Stimulated activated CD8-positive, alpha-beta memory T cell treated with anti-CD3 and anti-CD28 coated beads, Interleukin-2, amount 100 ng/mL, for 1 hour (primary cell): ENCODE measurements at places on chromosomes 16 and 17.

DNA sequence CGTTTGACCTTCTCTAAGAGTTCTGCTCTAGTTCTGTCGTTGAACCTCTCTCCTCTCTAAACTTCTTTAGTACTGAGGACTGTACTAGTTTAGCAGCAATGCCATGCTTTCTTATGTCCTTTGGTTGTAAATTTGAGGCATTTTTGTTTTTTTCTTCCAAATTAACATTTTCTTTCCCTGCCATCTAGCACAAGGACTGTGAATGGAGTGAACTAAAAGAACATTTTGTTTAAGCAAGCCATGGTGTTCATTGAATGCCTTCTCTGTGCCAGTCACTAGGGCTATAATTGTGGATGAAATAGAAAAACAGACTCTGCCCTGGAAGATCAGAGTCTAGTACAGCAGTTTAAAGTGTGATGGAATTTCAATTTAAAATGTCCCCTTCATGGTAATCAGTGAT lies 137.9 kb downstream of the FTO start:
- DNase-seq = no peak

DNA sequence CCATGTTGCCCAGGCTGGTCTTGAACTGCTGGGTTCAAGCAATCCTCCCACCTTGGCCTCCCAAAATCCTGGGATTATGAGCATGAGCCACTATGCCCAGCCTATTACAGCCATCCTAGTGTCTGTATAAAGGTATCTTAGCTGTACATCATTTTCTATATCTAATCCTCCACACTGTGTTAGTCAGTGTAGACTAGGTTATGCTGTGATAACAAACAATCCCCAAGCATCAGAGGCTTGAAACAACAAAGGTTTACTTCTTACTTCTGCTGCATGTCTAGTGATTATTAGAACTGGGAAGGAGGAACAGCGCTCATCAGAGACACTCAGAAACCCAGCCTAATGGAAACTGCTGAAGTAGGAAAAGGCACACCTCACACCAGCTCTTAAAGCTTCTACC lies 68.1 kb downstream of the ERCC4 start:
- no peak for DNase-seq

DNA sequence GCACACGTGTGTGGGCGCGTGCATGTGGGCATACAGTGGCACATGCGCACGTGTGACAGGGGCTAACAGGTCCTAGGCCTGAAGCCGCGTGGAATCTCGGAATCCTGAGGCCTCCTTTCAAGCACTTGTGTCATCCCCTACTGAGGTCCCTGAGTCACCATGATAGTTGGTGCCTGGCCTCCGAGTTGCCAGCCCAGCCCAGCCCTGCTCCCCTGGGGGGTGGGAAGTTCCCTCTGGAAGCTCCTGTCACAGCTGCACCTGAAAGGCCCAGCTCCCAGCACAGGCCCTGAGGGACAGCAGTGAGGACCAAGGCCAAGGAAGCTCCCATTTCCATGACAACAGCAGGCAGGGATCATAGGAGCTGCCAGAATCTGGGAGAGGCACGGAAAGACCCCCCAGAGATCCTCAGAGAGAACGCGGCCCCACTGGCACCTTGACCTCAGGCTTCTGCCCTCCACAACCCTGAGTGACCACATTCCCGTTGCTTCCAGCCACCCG lies 35.4 kb upstream of the ENPP7 start:
- DNase-seq = no peak

- no peak for DNase-seq
Measured at GRCh38 chr17:44384823-44385286, 4.6 kb downstream of the ITGA2B start.

GRCh38 chr17:51442088-51442865 lies 181.9 kb downstream of the UTP18 start:
- DNase-seq = no peak

- no peak for DNase-seq
Measured at GRCh38 chr17:47188271-47188875, 722 bp downstream of the CDC27 start.

- no peak for DNase-seq
Measured at GRCh38 chr17:19239544-19239943, 2.4 kb downstream of the EPN2 start.

GRCh38 chr17:38749223-38750043 lies 1.3 kb upstream of the PCGF2 start:
- no peak for DNase-seq

GRCh38 chr16:84443166-84443802 lies 61.2 kb downstream of the MEAK7 start:
- DNase-seq = no peak

GRCh38 chr16:67941469-67942199 lies 2.3 kb downstream of the LCAT start:
- no peak for DNase-seq

DNA sequence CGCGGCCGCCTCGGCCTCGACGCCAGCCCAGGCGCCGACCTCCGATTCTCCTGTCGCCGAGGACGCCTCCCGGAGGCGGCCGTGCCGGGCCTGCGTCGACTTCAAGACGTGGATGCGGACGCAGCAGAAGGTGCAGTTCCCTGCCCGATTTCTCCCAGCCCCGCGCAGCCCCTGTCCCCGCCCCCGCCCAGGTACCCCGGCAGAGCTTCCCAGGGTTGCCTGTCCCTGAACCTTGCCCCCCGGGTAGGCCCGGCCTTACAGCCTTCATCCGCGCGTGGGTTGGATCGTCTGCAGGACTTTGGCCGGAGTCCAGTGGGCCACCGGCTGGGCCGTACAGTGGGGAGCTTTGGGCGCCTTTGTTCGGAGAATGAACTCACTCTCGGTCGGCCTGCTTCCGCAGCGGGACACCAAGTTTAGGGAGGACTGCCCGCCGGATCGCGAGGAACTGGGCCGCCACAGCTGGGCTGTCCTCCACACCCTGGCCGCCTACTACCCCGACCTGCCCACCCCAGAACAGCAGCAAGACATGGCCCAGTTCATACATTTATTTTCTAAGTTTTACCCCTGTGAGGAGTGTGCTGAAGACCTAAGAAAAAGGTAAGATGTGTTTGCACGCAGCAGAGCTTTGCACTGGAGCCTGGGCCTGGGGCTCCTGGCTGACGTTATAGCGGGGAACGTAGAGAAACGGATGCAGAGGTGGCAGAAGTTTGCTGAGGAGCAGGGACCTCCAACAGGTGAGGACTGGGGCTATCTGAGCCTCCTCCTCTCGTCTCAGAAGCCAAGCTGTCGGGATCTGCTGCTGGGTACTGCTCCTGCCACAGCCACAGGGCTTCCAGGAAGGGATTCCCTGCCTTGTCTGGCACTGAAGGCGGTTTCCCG lies 593 bp downstream of the GFER start:
- DNase-seq = no peak

- DNase-seq = no peak
Measured at GRCh38 chr17:54177606-54178308, 355.0 kb downstream of the KIF2B start.

GRCh38 chr16:46787909-46788308 lies 39.8 kb upstream of the MYLK3 start:
- DNase-seq = no peak

DNA sequence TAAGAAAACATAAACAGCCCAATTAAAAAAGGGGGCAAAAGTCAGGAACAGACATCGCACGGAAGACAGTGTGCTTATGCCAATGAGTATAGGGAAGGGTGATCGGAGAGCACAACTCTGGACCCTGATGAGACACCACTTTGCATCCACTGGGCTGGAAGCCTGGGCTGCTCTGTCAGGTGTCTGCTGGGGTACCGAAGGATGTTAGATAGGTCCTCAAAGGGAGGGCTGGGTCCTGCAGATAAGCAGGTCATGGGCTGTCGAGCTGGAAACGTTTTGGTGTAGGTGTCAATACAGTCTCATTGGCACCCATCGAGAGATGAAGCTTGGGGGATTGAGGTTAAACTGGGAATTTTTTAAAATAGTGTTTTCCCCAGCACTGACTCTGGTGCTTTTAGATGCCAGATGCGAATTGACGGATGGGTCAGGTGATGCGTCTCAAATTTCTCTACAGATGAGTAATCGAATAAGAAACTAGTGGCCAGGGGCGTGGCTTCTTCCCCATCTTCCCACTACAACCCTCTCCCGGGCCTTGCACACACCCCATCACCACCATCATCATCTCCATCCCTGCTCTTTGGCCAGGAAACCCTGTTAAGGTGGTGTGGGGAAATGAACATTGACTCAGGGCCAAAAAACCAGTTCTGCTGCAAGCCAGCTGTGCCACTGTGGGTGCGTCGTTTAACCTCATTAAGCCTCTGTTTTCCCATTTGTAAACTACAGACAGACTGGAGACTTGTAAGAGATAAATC lies 47.8 kb upstream of the IRF8 start:
- DNase-seq = no peak

GRCh38 chr16:83561876-83562275 lies 245.9 kb upstream of the HSBP1 start:
- no peak for DNase-seq

DNA sequence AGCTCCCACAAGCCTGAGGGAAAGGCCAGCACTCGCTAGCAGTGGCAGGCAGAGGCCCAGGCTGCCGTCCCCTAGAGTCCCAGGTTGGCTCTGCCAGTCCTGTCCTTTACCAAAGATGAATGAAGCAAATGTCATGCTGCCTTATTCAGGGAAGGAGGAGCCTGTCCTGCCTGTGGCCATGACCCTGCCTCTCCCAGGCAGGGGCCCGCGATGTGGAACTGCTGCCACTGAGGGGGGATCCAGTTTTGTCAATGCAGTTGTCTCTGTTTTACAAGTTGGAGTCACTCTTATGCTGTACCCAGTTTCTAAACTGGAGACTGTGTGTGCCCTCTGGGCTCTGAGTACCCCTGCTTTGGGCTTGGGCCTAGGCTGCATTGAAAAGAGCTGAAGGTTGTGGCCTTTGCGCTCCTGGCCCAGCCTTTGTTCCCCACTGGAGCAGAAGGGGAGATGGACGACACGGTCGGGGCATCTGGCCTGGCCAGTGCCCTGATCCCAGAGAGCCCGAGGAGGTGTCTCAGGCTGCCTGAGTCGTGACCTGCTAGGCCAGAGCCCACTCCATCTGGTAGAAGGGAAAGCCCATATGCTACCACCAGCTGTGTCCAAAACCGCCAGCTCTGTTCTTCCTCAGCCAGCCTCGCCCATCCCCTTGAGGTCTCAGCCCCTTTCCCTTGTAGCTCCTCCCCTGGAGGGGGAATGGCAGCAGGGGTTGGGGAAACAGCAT lies 5.5 kb downstream of the LIMD2 start:
- no peak for DNase-seq

DNA sequence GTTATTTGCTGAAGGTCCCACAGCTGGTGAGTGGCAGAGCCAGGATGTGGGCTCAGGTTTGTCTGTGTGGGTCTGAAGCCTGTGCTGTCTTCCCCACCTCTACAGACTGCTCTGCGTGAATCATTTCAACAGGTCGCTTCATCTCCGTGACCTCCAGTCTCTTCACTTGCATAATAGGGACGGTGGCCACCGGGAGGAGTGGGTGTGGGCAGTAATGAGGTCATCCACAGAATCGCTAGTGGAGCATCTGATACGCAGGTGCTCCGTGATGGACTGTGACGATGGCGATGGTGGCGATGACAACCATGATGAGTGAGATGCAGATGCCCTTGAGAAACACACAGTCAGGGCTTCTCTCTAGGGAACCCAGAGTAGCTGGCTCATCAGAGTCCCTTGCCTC lies 120.2 kb downstream of the RAP1GAP2 start:
- no peak for DNase-seq

GRCh38 chr17:31880311-31880710 lies 21.2 kb downstream of the UTP6 start:
- DNase-seq = no peak

- DNase-seq = no peak
Measured at GRCh38 chr16:83933885-83934683, 19.0 kb upstream of the OSGIN1 start.

DNA sequence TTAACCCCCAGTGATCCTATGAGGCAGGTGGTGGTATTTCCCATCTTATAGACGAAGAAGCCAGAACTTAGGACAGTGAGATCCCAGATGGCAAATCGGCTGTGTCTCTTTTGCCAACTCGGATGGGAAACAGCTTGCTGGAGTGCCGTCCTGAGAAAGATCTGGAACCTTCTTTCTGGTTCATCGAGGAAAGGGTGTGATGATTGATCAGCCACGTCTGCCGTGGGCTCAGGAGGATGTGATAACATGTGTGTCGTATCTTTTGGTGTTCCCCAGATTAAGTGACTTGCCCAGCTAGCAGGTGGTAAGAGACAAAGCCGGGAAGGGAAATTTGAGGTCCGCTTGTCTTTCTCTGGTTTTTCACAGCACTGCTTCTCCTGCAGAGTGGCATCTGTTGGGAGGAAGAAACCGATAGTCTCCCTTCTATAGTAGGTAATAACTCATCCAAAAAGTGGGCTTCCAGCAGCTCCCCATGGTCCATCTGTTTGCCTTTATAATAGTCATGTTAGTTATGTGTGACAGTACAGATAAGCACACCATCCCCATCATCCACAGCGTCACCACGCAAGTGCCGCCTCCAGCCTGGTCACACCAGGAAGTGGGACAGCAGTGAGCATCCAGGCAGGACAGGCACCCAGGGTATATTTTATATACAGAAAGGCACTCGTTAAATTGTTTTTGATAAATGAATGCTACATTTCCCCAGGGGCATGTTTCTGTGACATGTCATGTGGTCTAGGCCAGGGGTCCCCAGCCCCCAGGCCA lies 175.5 kb downstream of the KATNIP start:
- DNase-seq = no peak

DNA sequence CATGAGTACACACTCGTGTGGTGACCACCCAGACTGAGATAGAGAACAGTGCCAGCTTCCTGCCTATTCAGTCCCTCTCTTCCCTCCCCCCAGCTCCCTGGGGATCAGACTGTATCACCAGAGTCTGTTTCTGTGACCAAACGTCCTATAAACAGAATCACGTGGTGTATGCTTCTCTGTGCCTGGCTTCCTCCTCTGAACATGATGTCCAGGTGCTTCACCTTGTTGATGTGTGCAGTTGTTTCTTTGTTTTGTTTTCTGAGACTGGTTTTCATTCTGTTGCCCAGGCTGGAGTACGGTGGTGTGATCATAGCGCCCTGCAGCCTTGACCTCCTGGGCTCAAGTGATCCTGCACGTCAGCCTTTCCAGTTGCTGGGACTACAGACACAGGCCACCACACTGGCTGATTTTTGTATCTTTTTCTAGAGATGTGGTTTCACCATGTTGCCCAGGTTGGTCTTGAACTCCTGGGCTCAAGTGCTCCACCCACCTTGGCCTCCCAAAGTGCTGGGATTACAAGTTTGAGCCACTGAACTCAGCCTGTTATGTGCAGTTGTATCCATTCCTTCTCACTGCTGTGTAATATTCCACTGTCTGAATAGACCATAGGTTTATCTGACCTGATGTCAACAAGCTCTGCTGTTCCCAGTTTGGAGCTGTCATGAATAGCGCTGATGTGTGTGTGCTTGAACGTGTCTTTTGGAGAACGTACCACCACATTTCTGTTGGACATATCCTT lies 28.9 kb upstream of the PRM1 start:
- no peak for DNase-seq

DNA sequence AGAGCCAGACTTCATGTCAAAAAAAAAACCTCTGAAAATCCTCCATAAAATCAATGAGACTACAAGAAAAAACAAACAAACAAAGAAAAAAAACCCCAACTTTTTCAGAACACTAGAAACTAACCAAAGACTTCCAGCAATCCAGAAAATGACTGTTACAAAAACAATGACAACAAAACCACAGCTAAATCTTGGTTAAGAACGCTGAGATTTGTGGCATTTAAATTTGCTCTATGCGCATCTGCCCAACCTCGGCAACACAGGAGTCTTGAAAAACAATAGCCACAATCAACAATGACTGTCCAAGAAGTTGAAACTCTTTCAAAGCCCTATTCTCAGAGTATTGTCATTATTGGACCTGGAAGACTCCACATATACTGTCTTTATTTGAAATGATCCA lies 402.4 kb downstream of the ZFHX3 start:
- no peak for DNase-seq
